ENCODE measurements at places on chromosomes 4 and X. TPM values are rescaled to one million over a fixed set of nuclear protein-coding genes. Genes with fewer than 3 reads are reported as not detected.
A peak's percentile ranks its signal among the peaks of the same experiment; 100 is the strongest.

- no peak for DNase-seq
Measured at GRCh38 chr4:166838975-166839614, 395.2 kb downstream of the SPOCK3 start.

- no peak for DNase-seq
Measured at GRCh38 chr4:174538876-174539250, 16.6 kb upstream of the HPGD start.

DNA sequence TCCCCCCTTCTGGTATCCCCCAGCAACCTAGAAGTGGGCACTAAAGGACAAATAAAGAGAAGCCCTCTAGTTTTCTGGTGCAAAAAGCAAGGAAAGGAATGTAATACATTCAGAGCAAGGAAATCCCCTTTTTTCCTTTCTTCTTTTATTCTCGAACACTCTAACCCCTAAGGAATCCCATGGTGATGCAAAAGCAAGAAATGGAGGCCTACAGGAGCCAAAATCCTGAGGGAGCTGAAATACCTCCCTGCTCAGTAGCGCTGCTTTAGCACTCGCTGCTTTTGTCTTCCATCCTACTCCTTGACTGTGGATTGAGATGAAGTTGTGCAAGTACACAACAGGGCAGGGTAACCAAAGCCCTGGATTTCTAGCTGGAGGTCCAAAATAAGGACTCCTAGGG, 251.0 kb downstream of the PRDM5 start:
- no peak for DNase-seq

DNA sequence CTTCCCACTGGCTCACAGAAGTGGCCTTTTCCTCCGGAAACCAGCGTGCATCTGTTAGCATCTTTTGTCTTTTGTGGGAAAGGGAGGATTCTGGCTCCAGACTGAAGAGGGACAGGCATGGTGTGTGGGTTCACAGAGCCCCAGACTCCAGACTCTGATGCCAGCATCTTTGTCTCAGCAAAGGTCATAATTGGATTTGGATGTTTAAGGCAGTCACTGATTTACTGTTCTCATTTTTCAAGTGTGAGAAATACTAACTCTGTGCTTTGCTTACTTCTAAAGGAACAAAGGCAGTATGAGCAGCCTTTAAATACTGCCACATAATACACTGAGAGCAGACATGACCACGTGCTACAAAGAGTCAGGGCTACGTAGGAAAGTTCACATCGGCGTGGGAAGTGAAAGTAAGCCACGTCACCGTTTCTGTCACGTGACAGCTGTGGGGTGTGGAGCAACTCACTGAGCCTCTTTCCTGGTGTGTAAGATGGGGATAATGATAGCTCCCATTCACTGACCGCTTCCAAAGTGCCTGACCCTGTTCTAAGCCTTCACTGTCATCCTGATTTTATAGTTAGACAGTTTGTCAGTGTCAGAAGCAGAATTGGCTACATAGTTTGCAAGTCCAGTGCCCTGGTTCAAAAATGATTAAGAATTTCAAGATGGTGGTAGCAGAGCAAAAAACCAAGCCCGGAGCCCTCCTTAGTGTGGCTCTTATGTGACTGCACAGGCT, 24.8 kb upstream of the TMSB4X start:
- peak; percentile 91 for DNase-seq

- no peak for DNase-seq
Measured at GRCh38 chrX:86806786-86807185, 658.5 kb downstream of the DACH2 start.

GRCh38 chr4:41665636-41666207, 82.8 kb downstream of the PHOX2B start:
- no peak for DNase-seq

- no peak for DNase-seq
Measured at GRCh38 chr4:39855909-39856512, 121.7 kb downstream of the PDS5A start.

- no peak for DNase-seq
Measured at GRCh38 chrX:131955099-131955777, 67.9 kb upstream of the STK26 start.

- DNase-seq = no peak
Measured at GRCh38 chr4:98374643-98375042, 113.5 kb downstream of the RAP1GDS1 start.

Gene IL15
- total RNA-seq = 15.2 TPM

Gene TMSB15A
- total RNA-seq = 0.55 TPM
